ENCODE measurements at places on chromosomes 5 and 9.

DNA sequence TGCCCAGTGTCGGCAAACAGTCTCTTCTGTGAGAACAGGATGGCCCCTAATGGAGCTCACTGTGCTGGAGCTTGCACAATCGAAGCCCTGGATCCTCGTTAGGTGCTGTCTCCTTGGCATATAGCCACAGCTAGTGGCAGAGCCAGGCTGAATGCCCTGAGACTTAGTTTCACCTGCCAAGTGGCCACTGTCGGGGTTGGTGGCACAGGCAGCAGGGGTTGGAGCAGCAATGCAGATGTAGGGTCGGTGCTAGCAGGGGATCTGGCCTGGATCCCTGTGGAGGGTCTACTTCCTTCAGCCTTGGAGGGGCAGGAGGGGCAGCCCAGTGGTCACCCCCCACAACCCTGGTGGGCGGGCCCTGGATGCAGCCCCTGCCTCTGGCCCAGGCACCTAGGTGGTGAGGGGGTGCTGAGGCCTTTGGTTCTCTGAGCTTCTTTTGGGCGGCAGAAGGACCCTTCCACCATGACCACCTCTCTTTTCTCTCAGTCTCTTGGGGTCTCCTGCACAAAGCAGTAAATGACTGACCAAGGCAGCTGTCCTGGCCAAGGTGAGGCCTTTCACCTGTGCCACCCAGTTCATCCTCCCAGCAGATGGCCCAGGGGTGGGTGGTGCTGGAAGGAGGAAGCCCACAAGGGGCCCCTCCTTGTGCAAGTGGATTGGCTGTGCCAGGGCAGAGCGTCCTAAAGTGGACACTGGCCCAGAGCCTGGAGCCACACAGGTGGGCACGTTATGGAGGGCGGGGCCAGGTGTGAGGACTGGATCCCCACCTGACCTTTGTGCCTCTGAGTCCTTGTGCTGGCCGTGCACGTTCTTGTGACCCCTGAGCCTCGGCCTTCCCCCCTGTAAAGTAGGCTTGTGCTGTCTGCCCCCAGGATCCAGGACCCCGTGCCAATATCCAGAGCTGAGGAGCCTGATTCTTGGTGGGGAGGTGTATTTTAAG, 44.8 kb downstream of the PHF2 start:
- DNase-seq, result no peak

DNA sequence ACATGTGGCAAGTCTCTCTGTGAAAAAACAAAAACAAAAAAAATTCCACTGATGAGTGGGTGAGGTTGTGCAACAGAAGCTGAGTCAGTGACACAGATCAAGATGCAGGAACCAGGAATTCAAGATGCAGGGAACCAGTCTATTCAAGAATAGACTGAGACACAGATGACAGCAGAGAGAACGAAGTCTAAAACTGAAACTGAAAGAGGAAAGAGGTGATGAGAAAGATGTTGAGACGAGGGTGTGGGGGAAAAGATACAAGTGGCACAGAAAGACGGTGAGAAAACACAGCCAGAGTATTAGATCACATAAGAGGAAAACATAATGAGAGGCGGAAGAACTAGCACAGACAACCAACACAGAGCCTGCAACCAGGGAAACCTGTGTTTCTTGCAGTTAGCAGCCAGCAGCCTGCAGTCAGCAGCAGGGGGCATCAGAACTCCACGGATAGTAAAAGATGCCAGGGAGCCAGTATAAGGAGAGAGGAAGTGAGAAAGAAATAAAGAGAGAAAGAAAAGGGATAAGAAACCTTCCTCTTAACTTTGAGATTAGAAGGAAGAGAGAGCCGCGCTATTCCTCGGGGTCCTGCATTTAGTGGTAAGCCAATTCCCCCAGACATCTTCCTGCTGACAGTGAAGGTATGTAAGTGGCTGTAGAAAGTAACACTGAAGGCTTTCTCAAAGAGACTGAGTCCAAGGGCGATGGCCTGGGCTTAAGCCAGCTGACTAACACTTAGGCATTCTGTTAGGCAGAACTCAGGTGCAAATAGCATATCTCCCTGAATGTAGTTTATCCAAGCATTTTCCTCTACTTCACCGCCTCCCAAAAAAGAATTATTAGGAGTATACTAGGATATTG, 79.0 kb downstream of the TLR4 start:
- peak; percentile 86 for DNase-seq

DNA sequence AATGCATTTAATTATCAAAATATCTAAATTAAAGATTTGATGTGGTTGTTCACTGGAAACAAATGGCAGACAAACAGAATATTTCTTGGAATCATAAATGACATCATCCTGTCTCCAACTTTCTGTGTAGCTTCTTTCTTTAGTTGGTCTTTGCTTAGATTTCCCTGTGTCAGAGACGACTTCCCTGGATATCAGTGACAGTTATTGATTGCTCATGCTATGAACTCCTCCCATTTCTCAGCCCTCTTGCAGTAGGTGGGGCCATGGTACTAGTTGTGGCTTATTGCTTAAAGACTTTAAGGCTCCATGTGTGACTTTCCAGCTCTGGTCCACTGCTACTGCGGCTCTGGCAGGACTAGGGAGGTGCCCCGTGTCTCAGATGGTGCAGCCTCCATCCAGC, 592.6 kb downstream of the MTRR start:
- no peak for DNase-seq

- no peak for DNase-seq
Observed at GRCh38 chr5:176822041-176822792, 11.9 kb downstream of the UNC5A start.

DNA sequence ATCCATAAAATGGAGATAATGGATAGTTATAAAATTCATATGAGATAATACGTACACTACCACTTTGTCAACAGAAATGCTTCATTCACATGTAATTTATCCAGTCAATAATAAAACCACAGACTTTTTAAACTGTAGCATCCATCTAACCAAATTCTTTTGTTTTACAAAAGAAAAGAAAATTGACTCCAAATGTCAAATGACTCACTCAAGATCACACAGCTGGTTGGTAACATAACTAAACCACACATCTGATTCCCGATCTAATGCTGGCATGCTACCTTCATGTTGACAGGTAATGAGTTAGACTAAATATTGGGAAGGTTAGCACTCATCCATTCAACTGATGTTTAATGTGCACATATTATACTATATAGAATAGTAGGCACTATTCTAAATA, 4.9 kb downstream of the FRMD3 start:
- no peak for DNase-seq

All from right hindlimb (tissue), 1 donor.